Common myeloid progenitor, CD34-positive (primary cell): ENCODE measurements at places on chromosomes 6 and 20.

DNA sequence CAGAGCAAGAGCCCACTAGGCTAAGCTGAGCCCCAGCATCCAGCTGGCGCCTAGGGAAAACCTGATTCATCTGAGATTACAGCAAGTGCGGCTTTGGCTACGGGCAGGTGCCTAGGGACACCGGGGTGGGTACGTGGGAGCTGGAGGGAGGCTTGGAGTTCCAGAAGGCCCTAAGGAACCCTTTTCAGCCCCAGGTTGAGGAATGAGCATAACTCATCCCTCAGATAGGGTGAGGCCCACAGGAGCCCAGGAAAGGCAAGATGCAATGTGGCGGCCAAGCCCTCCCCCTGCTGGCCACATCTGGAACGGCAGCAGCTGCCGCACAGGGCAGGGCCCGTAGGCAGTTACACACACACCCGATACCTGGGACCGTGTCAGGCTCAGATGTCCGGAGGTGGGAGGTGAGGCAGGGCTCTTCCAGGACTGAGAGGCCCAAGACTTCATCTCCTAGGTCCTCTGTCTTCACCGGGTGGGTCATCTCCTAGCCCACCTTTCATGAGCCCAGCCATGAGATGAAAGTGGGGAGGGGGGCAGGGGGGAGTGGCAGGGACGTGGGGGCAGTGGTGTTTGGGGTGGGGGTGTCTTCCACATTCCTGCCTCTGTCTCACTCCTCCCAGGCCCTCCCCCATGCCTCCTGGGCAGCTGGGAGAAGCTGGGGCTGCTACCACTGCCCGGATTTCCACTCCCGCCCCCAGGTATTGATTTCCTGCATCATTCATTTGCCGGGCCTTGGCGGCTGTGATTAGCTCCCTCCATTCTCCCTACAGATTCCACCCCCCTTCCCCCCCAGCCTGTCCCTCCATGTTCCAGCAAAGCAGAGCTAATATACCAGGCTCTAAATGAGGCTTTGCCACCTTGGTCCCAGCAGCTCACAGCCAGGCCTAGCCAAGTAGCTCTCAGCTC lies 5.5 kb downstream of the MDGA1 start:
- DNase-seq, result peak; percentile 70

GRCh38 chr6:147855803-147856482 lies 347.5 kb downstream of the SAMD5 start:
- DNase-seq, result no peak

DNA sequence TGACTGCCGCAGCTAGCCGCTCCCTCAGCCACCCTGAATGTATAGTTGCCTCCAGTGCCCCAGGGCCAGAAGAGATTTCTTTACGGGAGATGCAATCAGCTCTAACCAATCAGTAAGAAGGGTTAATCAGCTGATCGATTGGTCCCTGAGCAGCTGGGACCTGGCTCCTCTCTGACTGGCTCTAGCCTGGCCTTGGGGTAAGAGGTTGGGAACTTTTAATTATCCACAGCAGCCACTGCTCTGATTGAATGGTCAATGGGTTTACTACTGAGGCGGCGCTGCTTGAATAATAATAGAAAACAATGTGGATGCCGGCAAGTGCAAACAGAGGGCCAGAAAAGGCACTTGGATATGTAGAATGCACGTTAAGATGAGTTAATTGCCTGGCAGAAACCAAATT lies 99.8 kb downstream of the TFAP2A start:
- no peak for DNase-seq

GRCh38 chr20:54914995-54915394 lies 439.6 kb downstream of the DOK5 start:
- no peak for DNase-seq

DNA sequence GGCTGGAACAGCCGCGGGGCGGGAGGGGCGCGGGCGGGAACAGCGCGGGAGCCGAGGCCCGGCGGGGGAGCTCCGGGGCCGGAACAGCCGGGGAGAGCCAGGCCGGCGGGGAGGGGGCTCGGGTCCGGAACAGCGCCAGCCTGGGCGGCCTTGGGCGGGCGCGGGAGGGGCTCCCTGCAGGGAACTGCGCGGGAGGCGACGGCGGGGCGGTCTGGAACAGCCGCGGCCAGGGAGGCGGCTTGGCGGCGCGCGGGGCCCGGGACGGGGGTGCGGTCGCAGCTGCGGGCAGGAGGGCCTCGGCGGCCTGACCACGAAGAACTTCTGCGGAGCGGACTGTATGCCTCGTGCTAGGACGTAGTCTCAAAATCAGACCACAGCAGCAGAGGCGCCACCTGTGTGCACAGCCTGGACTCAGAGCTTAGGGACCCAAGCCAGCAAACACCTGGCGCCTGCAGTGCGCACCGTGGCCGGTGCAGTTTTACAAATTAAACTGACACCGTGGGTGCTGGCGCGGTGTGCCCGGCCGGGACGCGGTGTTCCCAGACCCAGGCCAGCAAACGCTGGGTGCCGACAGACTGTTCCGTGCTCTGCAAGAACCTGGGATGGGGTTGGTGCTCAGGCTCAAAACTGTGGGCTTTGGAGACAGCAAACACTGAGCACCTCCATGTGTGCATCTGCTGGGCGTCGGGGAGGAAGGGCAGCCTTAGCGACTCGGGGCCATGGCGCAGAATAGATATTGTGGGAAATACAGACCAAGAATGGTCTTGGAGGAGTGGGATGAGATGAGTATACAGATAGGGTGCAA lies 572 bp downstream of the ZNF341 start:
- no peak for DNase-seq

GRCh38 chr6:36627801-36628246 lies 33.7 kb downstream of the SRSF3 start:
- DNase-seq, result no peak

GRCh38 chr6:146472918-146473317 lies 70.7 kb upstream of the RAB32 start:
- DNase-seq, result no peak

DNA sequence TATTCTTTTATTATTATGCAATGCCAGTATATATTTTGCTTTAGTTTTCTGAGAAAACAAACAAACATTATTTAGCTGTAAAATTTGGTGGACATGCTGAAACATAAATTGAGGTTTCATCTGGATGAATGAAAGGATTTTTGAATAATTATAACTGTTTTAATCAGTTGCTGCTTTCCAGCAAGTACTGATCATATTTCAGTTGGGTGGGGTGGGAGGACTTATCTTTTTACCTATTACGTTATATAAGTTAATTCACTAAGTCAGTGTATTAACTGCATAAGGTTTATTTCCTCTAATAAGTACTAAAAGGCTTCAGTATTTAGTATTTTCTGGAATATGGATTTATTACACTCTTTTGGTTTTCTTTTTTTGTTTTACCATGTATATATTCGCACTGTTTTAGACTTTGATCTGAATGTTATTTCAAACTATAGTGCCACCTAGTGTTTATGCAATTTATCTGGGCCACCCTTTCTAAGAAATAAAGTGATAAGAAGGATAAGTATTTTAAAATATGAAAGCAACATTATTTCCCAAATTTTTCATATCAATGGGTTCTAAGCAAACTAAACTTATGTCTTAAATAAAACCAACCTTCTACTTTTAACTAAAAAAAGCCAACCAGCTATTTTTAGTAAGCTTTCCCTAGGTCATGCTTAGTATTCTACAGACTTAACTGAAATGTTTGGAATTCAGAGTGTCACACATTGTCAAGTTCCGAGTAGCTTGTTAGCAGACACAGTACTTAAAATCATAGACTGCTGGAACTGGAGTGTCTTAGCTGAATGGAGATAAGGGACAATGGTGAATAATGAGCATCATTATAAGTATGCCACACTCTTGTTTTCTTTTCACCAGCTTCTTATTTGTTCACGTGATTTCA lies 105.4 kb upstream of the MCHR2 start:
- DNase-seq, result peak; percentile 33

GRCh38 chr6:126176282-126176681 lies 163.6 kb upstream of the CENPW start:
- no peak for DNase-seq

DNA sequence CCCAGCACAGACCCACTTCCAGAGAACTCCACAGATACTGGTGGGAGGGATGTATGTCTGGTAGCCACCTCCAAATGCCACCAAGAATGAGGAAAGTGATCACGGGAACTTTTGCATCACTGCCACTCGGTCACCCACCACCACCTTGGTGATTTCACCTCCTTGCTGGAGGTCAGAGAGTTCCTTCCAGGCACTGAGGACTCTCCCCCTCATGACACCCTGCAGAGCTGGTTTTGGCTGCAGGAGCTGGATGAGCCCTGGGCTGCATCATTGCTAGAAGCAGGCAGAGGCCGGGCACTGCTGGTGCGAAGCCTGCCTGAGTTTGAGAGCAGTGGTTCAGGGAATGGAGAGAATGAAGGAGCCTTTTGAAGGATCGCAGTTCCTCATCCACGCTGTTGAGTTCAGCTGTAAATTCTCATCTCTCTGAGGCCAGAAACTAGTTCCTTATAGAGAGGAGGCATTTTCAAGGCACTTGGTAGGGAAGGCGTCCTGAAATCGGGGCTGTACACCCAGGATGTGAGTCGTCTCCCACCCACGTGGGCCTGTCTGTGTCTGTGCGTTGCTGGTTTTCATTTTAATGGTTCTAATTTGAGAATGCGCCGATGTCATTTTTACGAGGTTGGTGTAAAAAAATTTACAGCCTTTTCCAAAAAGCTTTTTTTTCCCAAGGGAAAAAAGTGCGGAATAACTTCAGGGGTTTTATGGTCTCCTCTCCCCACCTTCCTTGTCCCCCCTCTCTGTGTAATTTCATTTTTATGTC lies 25.0 kb downstream of the FOXP4 start:
- DNase-seq, result no peak

DNA sequence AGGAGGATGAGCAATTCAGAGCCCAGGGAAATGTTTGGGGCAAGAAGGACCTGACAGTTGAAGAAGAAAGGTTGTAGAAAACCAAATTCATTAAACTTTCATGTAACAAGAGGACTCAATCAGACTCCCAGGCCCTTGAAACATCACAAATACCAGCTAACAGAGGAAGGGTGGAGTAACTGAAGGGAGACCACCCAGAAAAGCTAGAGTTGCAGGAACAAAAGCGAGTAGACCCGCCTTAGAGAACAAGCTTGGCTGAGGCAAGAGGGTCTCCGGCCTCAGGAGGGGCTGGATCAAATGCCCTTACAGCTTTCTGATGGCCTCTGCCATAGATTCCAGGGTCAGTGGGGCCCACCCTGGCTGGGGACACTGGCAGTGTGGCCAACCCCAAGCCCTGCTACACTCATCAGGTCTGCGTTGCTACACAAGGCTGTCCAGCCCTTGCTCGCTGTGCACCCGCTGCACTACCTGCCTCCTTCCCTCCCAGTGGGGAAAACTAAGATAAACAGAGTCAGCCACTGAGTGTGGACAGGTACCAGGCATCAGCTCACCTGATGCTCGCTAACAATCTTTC lies 110.0 kb downstream of the SLC23A2 start:
- DNase-seq, result no peak

DNA sequence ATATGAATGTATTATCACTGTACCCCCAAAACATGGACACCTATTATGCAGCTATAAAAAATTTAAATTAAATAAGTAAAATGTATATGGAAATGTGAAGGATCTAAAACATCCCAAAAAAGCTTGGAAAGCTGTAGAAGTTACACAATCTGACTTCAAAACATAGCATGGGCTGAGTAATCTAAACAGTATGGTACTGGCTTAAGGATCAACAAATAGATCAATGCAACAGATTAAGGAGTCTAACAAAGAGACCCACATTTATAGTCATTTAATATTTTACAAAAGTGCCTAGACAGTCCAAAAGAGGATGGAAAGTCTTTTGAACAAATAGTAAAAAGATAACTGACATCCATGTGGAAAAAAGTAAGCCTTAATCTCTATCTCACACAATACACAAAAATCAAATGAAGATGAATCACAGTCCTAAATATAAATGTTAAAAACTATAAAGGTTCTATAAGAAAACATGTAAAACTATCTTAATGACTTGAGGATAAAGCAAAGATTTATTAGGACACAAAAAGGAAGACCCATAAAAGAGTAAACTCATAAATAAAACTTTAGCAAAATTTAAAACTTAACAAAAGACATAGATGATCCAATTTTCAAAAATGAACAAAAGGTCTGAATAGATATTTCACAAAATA lies 46.8 kb downstream of the RANBP9 start:
- DNase-seq, result no peak

- DNase-seq, result peak; percentile 71
These were observed 1.3 kb downstream of the RNF24 start for GRCh38 chr20:4014031-4014474.

- DNase-seq, result no peak
These were observed 600.7 kb downstream of the HDGFL1 start for GRCh38 chr6:23170049-23170448.

GRCh38 chr6:163741342-163741741 lies 326.8 kb downstream of the QKI start:
- DNase-seq, result no peak

DNA sequence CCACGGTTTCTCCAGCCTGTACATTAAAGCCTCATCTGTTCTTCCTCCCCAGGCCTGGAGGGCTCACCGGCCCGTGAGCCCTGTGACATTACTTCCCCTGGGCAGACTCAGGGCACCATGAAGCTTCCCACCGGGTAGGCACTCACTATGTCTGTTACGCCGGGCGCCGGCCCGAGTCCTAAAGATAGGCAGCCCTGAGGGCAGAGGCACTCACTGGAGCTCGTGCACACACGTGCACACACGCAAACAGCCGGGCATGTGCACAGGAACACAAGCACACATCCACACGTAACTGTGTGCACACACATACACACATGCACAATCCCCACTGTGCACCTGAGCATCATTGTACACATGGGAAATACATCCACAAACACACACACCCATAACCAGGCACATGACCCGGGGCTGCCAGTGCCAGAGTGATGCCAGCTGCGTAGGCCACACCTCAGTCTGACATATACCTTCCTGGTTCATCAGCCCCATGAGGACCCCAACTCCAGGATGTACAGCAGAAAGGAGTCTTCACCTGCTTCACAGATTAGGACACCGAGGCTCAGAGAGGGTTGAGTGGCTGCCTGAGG lies 83.7 kb downstream of the YTHDF1 start:
- no peak for DNase-seq

DNA sequence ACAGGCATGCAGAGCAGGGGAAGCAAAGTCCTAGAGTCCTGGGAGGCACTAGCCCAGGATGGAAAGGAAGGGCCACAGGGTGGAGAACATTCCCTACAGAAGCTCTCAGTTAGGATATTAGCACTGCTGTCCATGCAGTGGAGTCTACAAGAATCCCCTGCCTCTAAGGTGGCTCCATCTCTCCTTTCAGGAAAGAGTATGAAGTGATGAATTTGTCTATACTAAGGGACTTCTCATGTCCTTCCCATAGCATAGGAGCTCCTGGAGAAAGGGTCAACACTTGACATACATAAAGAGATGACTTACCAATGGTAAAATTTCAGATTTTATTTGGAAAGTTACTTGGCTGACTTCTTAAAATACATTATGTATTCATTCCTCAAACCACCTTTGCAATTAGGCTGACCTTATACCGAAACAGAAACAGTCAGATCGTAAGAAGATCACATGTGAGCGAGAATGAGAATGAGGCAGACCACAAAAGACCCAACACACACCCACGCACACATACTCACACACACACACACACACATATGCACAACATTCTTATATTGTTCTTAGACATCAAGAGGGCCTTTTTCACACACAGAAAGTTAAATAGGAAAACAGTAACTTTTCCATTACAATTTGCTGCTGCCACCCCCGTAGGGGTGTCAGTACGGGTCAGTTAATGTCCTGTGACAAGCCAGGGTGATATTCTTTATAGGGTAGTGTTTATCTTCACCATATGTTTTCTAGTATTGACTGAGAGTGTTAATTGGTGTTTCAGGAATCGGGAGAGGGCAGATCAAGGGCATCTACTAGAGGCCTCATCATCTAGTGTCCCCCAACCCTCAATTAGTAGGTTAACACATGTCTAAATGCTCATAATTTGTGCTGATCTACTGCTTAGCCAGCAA lies 159.4 kb downstream of the FAXC start:
- DNase-seq, result no peak

- DNase-seq, result no peak
These were observed 71.5 kb upstream of the RIPOR2 start for GRCh38 chr6:25007269-25007699.
